CD4-positive, alpha-beta T cell treated with Interferon gamma for 1 hour (primary cell): ENCODE measurements at places on chromosomes 11 and 22.

DNA sequence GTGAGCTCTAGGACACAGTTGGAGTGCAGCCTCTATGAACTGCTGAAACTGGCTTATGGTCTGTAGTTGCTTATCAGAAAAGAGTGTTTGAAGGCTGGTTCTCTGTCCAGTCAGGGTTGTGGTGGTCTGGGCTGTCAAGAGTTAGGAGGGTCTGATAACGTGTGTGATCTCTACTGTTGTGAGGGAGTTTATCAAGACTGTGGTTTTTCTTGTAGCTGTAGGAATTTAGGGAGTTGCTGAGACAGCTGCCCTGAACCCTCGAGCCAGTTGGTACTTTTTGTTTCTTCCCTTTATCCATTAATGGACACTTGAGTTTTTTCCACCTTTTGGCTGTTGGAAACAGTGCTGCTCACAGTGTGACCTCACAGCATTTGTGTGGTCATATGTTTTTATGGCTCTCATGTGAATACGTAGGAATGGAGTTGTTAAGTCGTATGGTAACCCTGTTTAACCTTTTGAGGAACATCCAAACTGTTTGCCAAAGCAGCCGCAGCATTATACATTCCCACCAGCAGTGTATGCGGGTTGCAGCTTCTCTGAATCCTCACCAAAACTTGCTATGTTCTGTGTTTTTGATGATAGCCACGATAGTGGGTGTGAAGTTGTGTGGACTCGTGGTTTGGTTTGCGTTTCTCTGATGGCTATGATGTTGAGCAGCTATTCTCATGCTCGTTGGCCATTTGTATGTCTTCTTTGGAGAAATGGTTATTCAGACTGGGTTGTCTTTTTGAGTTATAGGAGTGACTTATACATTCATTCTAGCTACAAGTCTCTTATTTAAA lies 20.9 kb upstream of the DGCR8 start:
- no peak for DNase-seq

DNA sequence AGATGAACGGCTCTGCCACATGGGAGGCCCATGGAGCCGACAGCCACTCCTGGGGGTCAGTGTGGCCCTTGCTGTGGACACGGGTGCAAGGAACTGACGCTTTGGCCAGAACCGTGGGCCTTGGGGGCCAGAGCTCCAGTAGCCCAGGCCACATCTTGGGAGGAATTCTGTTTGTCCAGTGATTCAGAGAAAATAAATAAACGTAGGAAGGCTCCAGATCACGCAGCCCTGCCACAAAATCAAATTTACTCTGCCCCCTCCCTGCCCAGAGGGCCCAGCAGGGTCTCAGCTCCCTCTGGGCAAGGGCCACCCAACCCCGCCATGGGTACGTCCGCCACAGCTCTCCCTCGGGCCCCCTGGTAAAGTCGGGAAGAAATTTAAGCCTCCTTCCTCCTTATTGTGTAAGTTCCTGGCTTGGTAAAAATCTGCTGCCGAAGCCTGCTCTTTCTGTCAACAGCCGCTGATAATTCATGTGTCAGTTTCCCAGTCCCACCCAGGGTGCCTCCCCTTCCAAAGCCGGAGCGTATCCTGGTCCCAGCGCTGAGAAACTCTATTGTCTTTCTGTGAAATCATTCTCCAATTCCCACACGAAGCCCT lies 6.9 kb upstream of the MUC5AC start:
- no peak for DNase-seq

- no peak for DNase-seq
Observed at GRCh38 chr22:49140911-49141665, 686.6 kb downstream of the BRD1 start.

- DNase-seq, result no peak
Observed at GRCh38 chr11:111524056-111524455, 9.5 kb downstream of the HOATZ start.

DNA sequence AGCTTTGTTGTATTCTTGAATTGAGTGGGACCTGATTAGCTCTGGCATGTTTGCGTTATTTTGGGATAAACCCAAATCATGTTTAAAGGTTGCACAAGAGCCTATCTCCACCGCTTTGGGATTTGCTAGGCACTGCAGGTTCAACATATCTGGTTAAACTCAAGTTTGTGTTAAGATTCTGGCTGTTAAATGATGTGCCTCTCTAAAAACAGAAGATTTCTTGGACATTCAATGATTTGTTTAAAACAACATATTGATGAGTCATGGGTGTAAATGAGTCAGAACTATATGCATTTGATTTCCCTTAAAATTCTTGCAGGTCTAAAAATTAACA lies 67.4 kb downstream of the AMOTL1 start:
- no peak for DNase-seq

- no peak for DNase-seq
Observed at GRCh38 chr22:32396746-32397145, 15.3 kb downstream of the RTCB start.

DNA sequence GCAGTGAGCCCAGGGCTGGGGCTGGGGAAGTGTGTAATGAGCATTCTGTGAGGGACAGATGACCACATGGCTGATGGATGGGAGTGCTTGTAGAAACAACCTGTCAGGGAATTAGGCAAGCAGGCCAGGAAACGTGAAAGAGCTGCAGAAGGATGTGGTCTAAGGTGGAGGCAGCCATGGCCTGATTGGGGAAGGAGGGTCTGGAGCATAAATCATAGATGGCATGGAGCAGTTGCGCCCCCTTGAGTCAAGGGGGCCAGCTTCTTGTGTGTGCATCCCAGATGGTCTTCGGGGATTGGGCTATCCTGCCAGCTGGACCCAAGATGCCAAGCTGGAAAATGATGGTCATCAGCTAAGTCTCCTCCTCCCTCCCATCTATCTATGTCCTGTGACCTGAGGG lies 119.4 kb upstream of the CLPB start:
- DNase-seq, result peak; percentile 25

DNA sequence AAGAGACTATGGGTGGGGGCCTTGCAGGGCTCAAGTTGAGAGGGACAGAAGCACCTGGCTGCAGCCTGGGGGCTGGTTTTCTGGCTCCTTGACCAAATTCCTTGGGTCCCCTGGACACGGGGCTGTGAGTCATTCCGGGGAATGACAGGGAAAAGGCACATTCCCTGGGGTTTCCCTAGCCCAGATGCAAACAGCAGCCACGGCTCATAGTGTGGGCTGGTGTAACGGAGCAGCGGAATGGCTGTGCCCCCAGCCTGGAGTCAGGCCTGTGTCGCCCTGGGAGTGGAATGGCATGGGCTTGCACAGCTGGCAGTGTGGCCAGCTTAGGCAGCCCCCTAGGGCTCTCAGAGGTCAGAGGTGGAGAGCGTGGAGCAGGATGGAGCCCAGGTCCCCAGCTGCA lies 77.6 kb upstream of the KCNQ1OT1 start:
- no peak for DNase-seq

DNA sequence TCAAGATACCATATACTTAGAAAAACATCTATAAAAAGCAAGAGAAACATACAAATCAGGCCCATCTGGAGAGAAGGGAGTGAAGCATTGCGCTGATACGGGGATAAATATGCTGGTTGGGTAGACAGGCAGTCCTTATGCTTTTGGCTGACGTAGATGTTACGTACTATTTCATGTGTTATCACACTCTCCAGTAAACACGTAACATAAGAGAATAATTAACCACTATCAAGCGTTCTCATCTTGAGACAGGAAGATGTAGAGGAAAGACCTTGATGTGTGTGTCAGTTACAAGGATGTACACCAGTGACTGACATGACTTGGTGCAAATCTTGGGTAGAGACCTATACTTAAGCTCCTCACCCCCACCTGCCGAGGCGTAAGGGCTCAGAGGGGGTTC lies 86.7 kb upstream of the PRODH start:
- no peak for DNase-seq

DNA sequence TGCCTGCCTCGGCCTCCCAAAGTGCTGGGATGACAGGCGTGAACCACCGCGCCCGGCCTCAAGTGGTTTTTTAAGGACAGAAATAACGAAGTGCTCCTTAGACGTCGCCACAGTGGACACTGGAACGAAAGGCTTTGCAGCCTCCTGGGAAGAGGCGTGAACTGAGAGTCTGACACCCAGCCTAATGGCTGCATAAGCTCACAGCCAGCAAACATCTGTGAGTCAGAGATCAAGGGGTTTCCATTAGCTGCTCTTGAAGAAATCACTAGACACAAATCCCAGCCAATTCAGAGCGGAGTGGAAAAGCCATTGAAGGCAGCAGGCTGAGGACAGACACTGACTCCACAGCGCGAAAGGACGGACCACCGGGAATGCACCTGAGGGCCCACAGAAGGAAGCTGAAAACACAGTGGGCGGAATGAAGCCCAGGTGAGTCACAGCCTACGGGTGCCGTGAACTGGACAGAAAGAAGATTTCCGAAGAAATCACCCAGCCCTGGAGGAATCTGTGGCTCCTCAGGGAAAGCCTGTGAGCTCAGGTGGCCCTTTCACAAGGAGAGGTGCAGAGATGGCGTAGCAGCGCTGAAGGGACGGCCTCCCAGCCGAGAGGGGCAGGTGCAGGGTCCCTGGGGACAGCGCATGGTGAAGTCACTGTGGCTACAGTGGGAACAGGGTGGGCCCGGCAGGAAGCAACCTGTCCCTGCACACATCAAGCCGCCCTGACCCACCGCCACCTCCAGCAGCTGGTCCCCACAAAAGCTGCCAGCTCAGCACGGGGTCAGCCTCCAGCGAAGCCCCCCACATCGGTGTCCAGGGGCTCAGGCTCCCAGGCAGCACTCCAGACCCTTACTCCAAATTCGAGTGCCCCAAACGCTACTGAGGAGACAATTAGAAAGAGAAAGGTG lies 11.6 kb downstream of the LMNTD2 start:
- DNase-seq, result no peak

DNA sequence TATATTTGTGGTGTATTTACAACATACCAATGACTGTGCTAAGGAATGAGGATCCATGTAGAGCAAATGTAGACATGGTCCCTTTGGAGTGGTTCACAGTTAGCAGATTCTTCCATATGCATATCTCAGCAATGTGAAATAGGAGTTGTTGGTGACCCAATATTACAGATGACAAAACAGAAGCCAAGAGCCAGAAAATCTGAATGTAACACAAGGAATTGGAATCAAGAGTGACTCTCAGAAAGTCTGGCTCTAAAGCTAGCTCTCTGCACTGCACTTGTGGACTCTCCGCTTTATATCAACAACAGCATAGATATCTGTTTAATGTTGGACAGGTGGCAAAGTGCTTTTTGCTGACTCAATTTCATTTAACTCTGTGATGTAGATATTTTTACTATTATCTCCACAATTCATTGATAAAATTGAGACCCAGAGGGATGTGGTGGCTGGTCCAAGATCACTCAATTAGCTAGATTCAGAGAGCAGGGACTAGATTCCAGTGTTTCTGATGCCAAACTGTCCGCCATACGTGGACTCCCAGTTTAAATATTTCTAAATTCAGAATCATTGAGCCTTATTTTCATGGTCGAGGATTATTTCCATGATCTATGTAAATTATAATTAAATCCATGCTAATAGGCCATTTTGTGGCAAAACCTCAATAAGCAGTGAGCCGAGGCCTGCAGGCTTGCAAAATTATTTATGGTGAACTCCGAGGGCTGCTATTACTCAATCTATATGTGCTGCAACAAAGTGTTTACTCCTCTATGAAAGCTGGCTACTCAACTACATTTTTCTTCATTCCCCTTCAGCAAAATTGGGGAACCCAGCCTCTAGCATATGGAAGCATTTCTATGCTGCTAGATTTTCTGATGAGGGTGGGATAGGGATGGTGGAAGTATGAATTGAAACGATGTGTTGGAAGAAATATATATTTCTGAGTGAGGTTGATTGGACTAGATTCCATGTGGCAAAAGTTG lies 21.1 kb upstream of the TENM4 start:
- DNase-seq, result no peak

GRCh38 chr11:69486773-69487291 lies 5.4 kb downstream of the LINC01488 start:
- no peak for DNase-seq

GRCh38 chr11:60825118-60825517 lies 16.8 kb upstream of the CCDC86 start:
- no peak for DNase-seq

DNA sequence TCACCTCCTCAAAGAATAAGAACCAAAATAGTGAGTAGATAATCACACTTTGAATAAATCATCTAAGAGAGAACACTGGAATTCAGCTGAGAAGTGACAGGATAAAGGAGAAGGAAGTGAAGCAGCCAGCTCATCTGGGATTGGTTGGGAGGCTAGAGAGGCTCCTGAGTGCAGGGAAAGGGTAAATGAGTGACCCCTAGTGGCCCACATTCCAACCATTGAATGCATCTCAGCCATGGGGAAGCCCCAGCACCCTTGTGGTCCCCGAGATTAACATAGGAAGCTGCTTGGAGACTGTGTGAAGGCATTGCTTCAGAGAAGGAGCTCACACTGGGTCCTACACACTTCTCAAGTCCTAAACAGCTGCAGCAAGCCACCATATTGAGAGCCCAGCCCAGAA lies 82.3 kb downstream of the JRKL start:
- no peak for DNase-seq

DNA sequence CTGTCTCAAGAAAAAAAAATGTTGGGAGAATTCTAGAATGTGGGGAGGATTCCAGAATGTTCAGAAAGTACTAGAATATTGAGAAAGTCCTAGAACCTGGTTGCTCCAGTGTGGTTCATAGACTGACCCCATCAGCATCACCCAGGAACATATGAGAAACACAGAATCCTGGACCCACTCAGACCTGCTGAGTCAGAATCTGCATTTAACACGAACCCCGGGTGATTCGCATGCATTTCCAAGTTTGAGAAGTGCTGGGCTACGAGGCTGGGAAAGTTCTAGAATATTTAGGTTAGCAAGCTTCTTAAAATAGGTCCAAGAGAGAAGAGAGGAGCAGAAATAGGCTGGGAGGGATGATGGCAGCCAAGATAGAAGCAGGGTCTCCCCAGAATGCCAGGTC lies 6.4 kb downstream of the C1QTNF6 start:
- DNase-seq, result no peak

GRCh38 chr11:101792814-101793213 lies 122.0 kb upstream of the CEP126 start:
- DNase-seq, result no peak

GRCh38 chr11:14036469-14036868 lies 73.9 kb downstream of the SPON1 start:
- no peak for DNase-seq

GRCh38 chr11:42237701-42238235 lies 778.3 kb upstream of the LRRC4C start:
- no peak for DNase-seq

GRCh38 chr11:63503492-63503891 lies 2.4 kb upstream of the LGALS12 start:
- peak; percentile 36 for DNase-seq

DNA sequence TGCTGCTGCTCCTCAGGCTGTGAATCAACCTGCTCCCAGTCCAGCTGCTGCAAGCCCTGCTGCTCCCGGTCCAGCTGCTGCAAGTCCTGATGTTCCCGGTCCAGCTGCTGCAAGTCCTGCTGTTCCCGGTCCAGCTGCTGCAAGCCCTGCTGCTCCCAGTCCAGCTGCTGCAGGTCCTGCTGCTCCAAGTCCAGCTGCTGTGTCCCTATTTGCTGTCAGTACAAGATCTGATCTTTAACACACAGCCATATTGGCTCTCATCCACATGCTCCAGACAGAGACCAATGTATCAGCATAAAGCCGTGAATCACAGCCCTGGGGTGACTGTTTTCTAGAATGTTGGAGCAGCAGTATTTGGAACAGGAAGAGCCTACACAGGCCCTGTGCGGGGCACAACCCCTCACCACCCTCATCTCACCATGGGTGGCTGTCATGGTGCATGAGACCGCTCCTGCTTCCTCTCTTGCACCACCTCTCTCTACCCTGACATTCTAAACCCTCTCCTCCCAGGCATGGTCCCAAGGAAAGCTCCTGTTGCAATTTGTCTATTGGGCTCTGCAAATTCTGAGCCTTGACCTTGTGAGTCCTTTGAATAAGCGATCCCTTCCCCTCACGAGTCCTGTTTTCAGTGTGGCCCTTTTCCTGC lies 3.5 kb downstream of the KRTAP5-10 start:
- DNase-seq, result no peak
